ENCODE measurements at places on chromosomes 3 and 15. TPM values are rescaled to one million over a fixed set of nuclear protein-coding genes. Genes with fewer than 3 reads are reported as not detected.

The HTR3E gene
- total RNA-seq = not detected

The GOLGA6D gene
- total RNA-seq = not detected

The COLQ gene
- 0.16 TPM for total RNA-seq

The SLC22A13 gene
- total RNA-seq = 0.16 TPM

The CCDC9B gene
- 13.4 TPM for total RNA-seq

The PLSCR2 gene
- total RNA-seq = not detected

The KNG1 gene
- total RNA-seq = not detected

The DZIP3 gene
- total RNA-seq = 4.4 TPM

The CHRM5 gene
- not detected for total RNA-seq

The GOLGA8G gene
- not detected for total RNA-seq

The SCN11A gene
- total RNA-seq = not detected

The C3orf18 gene
- 13.7 TPM for total RNA-seq

The TP63 gene
- total RNA-seq = 0.25 TPM

The FEM1B gene
- 28.9 TPM for total RNA-seq

The GXYLT2 gene
- total RNA-seq = 17.6 TPM

The BCHE gene
- 1.1 TPM for total RNA-seq

The PIGZ gene
- total RNA-seq = 0.98 TPM

The UACA gene
- 18.3 TPM for total RNA-seq

The TM4SF18 gene
- 0.51 TPM for total RNA-seq

The TGM5 gene
- not detected for total RNA-seq

The SLC28A1 gene
- not detected for total RNA-seq

The RASL12 gene
- total RNA-seq = not detected

All from mesangial cell (primary cell).